AG08396 (cell line): ENCODE measurements at places on chromosomes 5 and 9.

DNA sequence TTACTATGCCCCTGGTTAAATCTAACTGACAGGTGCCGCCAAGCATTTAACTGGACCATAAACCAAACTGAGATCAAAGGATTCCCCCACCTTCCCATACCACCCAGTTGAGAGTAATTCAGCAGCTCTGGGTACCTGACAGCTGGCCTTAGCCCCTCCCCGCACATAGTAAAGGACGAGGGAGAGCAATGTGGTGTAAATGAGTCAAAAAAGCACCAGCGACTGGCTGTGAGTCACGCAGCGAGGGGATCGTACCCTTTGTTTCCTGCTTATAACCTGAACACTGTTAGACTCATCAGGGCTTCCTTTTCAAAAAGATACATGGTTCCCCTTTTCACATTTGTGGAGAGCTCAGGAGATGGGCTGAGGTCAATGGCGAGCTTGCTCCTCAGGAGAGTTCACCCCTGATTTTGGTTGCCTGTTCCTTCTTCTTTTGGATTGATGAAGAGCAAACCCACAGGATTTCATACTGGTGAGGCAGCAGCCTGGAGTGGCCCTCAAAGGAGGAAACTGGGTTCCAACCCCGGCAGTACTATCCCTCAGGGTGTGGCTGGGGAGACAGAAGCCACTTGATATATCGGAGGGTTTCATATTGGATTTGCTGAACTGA, 71.5 kb downstream of the ANKRD33B start:
- no peak for DNase-seq

DNA sequence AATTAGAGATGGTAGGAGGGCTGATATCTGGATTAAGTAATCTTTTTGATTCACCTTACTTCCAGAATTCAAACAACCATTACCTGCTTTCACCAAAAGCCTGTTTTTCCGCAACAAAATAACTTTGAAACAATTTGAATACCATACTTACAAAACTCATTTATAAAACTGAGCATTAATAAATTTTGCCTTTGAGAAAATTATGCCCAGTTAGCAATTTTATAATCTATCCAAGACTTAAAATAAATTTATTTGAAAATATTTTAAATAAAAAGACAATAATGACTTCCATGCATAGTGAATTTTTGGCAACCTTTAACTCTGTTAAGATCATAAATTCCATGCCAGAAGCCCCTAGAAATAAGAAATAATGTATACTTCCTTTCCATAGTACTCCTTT, 71.3 kb upstream of the FTMT start:
- DNase-seq: no peak

GRCh38 chr5:142086229-142086628, 22.4 kb upstream of the NDFIP1 start:
- DNase-seq: no peak

- DNase-seq: no peak
These were observed 144.7 kb downstream of the RGS3 start for GRCh38 chr9:113608082-113608685.

DNA sequence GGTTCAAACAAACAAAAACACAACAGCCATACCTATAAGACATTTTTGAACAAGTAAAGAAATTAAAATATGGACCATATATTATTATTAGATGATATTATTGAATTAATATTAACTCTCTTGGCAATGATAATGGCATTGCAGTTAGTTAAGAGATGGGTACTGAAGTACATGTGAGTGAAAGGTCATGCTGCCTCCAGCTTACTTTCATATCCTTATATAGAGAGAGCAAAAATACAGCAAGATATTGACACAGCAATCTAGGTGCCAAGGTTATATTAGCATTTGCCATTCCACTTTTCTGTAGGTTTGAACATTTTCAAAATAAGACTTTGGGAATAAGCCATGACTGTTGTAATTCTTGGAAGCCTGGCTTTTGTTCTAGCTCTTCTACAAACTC, 6.1 kb downstream of the TNFSF8 start:
- DNase-seq: no peak

DNA sequence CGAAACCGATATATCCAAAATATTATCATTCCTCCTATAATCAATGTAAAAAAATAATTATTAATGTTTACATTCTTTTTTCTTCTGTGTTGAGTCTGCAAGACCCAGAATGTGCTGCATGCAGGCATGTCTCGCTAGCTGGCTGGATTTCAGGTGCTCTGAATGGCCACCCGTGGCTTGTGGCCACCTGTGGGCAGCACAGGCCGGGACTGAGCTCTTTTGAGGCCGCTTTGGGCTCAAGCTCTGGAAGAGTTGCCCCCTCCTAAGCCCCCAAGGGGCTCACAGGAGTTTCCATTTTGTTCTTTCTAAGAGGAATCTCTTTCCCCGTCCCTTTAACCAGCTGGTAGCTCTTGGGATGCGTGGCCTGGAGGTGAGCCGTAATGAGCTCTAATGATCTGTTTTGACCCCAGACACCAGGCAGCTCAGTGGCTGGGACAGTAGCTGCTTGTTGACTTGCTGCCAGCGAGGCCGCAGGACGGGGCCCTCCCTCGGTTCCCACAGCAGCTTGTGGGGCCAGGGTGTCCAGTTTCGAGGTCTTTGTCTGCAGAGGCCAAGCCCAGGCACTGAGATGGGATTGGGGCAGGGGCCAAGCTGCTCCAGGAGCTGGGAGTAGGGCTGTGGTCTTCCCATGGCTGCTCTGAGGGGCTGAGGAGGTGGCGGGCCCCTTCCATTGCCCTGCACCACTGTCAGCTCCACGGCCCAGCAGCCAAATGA, 20.8 kb downstream of the ASS1 start:
- no peak for DNase-seq

- no peak for DNase-seq
These were observed 86.2 kb downstream of the CAMSAP1 start for GRCh38 chr9:135821116-135821515.

- peak; percentile 68 for DNase-seq
These were observed 486.7 kb downstream of the RAB3C start for GRCh38 chr5:59069438-59070079.

- peak; percentile 36 for DNase-seq
These were observed 375 bp downstream of the NOP16 start for GRCh38 chr5:176388003-176388443.

GRCh38 chr9:99931155-99931840, 24.8 kb downstream of the STX17 start:
- DNase-seq: no peak

DNA sequence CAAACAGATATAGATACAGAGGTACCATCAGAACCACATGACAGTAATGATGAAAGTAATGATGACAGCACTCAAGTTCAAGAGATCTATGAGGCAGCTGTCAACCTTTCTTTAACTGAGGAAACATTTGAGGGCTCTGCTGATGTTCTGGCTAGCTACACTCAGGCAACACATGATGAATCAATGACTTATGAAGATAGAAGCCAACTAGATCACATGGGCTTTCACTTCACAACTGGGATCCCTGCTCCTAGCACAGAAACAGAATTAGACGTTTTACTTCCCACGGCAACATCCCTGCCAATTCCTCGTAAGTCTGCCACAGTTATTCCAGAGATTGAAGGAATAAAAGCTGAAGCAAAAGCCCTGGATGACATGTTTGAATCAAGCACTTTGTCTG, 69.2 kb downstream of the VCAN start:
- no peak for DNase-seq

GRCh38 chr9:35661756-35662350, 3.1 kb downstream of the ARHGEF39 start:
- DNase-seq: no peak

- DNase-seq: peak; percentile 55
These were observed 4.9 kb downstream of the SLC25A51 start for GRCh38 chr9:37899041-37899440.

DNA sequence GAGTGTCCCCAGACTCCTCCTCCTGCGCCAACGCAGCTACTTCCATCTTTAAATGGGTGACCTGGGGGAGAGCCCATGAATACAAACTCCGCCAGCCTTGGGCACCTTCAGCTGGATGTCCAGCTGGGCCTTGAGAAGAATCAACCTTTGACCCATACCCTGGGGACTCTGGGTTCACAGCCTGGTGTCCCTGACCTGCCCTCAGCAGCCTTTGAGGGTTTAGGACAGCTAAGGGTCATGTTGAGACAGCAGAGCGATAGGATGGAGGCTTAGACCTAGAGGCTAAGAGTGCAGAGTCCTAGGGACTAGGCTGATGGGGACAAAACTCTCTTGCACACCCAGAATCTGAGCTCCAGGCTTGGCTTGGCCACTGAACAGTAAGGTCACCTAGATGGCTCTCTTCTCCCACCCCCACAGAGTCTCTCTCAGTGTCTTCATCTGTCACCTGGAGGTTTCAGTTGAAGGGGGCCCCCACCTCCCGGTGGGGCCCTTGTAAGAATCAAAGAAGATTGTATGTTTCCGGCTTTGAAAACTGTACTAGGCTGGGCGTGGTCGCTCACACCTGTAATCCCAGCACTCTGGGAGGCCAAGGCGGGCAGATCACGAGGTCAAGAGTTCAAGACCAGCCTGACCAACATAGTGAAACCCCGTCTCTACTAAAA, 6.7 kb upstream of the AQP3 start:
- DNase-seq: no peak

- no peak for DNase-seq
These were observed 108.6 kb upstream of the SH3GL2 start for GRCh38 chr9:17470036-17470813.

DNA sequence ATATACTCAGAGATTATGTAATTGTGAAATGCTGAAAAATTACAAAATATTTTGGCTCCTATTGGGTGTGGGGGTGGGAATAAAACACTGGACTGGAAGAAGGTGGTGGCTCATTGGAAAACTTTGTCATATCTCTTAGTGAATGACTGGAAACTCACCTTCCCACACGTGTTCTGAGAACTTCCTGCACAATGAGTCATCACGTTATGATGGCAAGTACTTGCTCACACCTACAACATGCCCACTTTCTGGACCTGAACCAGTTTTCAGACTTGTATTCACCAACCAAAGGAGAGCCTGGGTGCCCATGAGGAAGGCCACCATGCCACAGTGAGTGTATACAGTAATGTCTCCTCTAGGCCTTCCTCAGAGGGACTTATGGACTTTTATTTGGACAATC, 294.8 kb downstream of the ASTN2 start:
- no peak for DNase-seq

GRCh38 chr9:32854271-32854670, 70.9 kb downstream of the TMEM215 start:
- no peak for DNase-seq

GRCh38 chr9:91843623-91844148, 106.3 kb downstream of the ROR2 start:
- DNase-seq: no peak

- DNase-seq: no peak
These were observed 41.2 kb upstream of the TRIO start for GRCh38 chr5:14101922-14102321.

DNA sequence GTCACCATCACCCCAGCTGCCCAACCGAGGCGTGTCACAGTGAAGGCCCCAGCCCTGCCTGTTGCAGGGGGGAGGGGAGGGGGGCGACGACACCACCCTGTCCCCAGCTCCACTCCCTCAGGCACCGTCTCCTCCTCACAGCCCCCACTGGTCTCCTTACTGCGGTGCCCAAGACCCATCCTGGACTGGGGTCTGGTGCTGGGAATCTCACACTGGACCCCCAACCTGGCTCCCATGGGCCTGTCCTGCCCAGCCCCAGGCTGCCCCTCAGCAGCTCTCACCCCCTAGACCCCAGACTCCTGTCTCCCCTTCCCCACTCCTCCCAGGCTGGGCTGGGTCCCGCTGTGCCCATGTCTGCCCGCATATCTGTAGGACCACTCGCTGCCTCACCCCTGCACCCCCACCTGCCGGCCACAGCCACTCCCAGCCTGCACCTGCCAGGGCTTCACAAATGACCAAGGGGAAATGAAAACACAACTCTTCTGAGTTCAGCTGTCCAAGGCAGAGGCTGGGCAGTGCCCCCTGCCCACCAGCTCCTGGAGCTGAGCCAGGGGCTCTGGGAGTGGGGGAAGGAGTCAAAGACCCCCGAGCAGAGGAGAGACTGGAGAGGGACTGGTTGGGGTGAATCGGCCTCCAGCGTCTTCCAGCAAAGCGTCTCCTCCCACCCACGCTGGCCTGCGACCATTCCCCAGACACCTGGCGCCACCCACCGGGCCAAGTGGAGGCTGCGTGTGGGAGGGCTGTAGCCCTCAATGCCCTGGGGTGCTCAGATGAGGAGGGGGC, 32.6 kb upstream of the EGFL7 start:
- DNase-seq: peak; percentile 73

- no peak for DNase-seq
These were observed 55.5 kb downstream of the HABP4 start for GRCh38 chr9:96505316-96505991.

DNA sequence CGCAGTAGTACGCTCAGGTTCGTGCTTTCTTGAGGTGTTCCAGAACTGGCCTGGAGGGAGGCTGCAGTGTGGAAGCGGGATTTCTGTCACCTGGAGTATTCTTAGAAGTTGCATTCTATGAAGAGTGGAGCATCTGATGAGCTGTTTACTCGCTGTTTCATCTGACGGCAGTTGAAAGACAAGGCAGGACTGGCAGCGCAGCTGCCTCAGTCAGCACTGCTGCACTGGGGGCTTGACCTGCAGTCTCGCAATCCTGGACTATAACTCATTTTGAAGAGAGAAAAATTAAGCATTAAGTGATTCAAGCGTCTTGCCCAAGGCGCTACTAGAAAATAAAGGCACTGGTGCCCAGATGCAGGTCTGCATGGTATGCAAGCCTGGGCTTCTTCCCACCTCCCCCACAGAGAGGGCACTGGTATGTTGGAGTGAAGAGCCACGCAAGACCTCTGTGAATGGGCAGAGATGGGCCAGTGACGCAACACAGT, 10.6 kb downstream of the TENT4A start:
- no peak for DNase-seq

- DNase-seq: no peak
These were observed 6.8 kb downstream of the KDM4C start for GRCh38 chr9:6764523-6764922.

- no peak for DNase-seq
These were observed 163.6 kb upstream of the SEMA6A start for GRCh38 chr5:116738239-116738614.

- DNase-seq: no peak
These were observed 843.7 kb downstream of the EFNA5 start for GRCh38 chr5:106827061-106827460.

- no peak for DNase-seq
These were observed 2.6 kb downstream of the SEPTIN8 start for GRCh38 chr5:132774406-132774805.

DNA sequence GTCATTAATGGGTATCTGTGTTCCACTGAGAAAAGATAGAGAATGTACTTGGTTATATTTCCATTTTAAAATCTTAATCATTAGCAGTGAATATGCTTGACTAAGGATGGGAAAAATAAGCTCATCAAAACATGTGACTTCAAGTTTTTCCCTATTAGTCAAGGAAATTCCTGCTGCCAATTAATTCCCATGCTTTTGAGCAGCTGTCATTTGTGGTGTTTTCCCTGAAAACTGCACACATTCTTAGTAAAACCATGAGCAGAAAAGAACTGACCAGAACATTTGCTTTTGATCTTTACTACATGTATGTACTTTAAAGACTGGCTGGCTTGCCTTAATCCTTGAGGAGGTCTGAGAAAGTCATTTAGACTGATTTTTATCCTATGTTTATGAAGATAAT, 75.2 kb downstream of the AOPEP start:
- DNase-seq: no peak

DNA sequence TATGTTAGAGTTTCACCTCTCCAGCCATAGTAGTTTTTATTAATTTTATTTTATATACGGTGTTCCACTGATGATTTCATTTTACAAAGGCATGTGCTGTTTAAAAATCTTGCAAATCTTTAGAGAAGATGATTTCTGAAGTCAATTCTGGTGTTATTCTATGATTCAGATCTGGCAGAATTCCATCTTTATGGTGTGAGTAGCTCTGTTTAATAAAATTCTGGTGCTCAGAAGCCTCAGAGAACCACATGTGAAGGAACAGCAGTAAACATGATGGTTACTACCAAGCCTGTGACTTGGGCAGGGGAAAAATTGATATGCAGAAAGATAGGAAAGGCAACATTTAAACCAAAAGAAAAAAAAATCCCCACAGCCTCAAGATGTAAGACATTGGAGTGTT, 299.7 kb downstream of the NPR3 start:
- DNase-seq: no peak
